ENCODE measurements at places on chromosomes 7 and 10.

DNA sequence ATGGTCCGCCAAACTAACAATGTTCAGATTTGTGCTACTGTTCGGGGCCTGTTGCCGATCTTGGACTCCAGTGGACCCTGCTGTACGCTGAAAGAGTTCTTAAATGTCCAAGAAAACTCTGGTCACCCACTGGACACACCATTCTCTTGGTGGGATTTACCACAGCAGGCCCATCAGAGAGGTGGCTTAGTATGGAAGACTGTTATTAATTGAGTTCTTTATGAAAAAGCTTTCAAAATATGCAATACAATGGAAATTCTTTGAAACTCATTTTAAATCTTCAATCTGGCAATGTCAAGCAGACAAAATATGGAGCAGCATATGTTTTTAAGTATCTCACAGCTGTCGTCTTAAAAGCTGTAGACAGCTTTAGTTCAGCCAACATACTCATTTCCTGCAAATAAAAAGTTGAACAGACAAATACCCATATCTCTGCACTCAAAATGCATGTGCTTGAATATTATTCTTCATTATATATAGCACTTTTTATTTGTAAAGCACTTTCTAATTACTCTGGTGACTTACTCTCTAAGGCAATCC lies 37.4 kb upstream of the GRM8 start:
- DNase-seq: no peak

DNA sequence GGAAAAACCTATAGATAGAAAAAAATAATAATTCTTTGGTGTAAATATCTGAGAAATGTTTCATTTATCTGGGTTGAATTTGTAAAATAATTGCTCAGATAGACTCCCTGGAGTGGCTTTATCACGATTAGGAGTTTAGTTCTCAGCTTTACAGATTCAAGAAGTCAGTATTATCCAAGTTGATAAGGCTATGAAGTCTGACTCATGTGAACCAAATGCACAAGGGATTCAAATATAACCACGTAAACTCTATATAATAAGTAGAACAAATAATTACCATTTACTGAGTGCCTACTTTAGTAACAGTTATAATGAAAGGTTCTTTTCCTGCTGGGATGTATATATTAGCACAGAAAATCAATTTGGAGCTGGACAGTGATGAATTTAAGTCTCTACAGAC lies 290.4 kb downstream of the PRKG1 start:
- no peak for DNase-seq

GRCh38 chr7:35268953-35269352 lies 15.1 kb upstream of the TBX20 start:
- DNase-seq: no peak

DNA sequence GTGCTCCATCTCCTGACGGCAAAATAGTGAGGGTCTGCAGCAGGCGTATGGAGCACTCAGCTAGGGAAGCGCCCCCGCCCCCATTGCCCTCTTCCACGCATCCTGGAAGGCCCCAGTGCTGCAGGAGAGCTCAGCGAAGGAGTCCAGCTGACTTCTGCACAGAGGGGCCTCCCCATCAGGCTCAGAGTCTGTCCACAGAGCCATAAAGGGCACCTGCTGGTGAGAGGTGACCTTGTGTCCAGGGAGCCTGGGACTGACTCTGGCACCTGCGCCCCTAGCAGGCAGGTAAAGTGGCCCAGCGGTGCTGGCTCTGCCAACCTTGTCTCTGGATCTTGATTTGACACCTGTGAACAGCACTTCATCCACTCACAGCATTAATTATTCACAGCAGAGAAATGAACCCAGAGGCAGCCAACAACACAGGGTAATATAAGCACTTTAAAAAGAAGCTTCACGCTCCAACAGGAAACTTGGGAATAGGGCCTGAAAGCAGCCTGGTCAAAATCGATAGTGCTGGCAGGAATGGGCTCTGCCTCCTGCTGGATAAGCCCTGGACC lies 59.6 kb downstream of the VOPP1 start:
- no peak for DNase-seq

DNA sequence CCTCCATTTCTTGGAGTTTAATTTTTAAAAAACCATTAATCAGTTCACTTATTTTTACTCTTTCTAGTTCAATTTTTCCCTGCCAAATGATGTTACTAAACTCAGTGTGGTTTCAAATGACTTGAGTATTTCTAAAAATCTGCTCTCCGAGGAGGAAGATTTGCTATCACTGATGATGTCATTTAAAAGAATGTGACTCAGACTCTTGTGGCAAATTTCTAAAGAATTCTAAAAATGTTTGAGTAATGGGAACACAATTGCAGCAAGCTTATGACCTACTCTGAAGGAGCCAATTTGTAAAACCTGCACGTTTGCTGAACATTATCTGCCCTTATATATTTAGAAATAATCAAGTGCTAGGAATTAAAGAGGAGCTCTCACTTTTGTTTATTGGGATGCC lies 88.6 kb downstream of the SPAG6 start:
- DNase-seq: no peak
